ENCODE measurements at places on chromosomes 7 and 10.

- peak; percentile 86 for DNase-seq
Observed at GRCh38 chr10:89701242-89702120, at the start of gene KIF20B. Gene KIF20B, plus strand, starts transcription at chr10:89701590. Its CDS starts 3,705 bp downstream, at chr10:89705295.

DNA sequence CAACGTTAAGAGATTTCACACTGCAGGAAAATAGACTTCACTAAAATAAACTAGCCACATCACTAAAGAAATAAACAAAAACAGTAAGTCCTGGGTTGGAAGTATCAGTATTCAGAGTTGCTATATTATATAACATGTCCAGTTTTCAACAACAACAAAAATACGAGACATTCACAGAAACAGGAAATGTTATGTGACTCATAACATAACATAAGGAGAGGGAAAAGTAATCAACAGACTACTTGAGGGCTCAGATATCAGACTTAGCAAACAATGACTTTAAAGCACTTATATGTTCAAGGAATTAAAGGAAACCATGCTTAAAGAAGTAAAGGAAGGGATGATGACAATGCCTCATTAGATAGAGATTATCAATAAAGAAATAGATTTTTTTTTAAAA is 73.5 kb upstream of the MKLN1 start:
- no peak for DNase-seq

DNA sequence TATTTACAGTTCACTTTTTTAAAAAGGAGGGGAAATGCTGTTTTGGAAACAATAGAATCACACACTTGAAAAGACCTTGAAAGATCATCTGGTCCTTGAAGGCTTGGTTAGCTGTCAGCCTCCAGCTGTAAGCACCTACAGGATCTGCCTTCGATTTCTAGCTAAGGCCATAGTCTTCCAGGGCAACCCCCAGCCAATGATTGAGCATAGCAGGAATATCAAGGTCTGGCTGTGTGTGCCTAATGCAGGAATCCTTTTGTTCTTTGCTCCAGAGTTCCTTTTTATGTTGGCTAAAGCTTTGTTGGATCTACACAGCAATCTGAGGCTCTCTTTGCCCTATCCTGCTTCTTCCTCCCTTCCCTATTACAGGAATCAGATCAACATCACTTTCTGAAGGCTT is 5.2 kb upstream of the YAE1 start:
- DNase-seq: no peak

- DNase-seq: no peak
Observed at GRCh38 chr7:17063045-17063383, 181.2 kb upstream of the AGR3 start.

GRCh38 chr10:2963889-2964631 is 103.3 kb upstream of the PFKP start:
- DNase-seq: no peak

DNA sequence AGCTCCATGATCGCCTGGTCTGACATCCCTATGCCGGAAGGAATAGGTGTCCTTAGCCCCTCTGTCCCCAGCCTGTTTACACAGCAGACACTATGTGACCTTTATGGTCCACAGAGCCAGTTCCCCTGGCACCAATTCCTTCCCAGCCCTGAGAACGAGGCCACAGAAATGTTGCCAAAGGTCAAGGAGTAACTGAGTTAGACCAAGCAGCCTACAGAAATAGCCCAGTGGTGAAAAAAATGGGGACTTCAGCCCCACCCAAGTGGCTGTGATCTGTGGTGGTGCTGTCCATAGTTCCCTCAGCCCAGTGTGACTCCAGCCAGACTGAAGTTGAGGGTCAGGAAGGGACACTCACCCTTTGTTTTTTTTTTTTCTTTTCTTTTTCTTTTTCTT is 2.5 kb downstream of the PGAM2 start:
- DNase-seq: no peak

DNA sequence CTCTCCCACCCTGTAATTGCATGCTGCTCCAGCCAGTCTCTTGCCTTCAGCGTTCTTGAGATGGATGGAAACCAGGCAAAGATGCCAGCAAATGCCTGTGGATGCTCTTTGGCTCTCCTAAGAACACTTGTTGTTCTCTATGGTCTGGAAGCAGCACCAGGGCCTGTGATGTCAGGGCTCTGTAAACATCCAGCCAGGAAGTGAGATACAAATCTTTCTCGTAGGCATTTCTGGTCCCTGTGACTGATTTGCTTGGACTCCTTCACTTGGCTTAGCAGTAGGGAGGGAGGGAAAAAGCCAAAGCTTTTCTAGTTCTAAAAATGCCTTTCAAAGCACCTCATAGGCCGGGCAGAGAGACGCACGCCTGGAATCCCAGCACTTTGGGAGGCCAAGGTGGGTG is 201.3 kb downstream of the REEP3 start:
- no peak for DNase-seq

- no peak for DNase-seq
Observed at GRCh38 chr10:34507217-34507616, 307.9 kb downstream of the PARD3 start.

- no peak for DNase-seq
Observed at GRCh38 chr10:114301951-114302710, 63.1 kb downstream of the VWA2 start.

- no peak for DNase-seq
Observed at GRCh38 chr10:96285331-96285752, 14.0 kb upstream of the BLNK start.

DNA sequence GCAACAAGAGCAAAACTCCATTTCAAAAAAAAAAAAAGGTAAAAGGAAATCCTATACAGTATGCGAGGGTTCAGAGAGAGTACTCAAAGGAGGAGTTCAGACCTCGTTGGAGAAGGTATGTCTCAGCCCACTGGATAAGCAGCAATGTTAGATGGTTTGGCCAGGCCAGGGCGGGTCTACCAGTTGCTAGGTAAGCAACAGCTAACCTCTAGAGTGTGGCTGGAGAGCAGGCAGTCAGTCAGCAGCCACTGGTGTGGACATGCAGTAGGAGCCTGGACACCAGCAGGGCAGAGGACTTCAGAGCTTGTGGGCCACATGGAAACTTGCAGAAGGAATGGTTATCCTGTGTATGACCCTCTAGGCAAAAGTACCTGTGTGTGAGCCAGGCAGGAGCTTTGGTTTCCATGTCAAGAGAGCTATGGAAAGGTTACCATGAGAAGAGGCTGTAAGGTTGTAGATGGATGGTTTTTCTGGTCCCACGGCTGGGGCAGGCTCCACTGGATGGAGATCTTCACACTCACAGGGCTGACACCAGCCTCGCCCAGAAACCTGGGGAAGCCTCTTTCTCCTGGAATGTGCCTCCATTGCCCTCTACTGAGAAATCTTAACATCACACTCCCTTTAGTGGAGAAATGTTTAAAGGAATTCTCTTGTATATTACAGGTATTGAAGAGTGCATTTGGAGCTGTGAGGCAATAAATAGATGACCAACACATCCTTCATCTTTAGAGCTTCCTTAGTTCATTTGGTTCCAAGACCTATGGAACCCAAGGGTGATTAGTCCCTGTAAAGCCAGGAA is 63.6 kb downstream of the CCDC186 start:
- DNase-seq: no peak

GRCh38 chr7:2628130-2628482 is 3.7 kb upstream of the TTYH3 start:
- DNase-seq: no peak

- DNase-seq: no peak
Observed at GRCh38 chr10:60172363-60172990, 217.2 kb downstream of the ANK3 start.

DNA sequence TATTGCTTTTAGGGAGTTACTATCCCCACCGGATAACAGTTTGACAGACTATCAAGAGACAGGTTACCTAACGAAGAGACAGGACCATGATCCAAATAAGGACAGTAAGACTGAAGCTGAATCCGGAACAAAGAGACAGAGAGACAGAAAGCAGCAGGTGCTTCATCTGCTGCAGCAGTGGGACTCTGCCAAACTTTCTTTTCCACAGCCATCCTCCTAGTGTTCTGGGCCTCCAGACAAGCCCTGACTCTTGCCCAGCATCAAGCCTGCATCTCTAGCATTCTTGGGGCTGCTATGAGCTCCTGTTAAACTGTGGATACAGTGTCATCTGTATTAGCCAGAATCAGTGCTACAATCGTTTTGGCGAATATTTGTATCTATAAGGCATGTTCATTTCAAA is 761.7 kb downstream of the GRID1 start:
- no peak for DNase-seq

DNA sequence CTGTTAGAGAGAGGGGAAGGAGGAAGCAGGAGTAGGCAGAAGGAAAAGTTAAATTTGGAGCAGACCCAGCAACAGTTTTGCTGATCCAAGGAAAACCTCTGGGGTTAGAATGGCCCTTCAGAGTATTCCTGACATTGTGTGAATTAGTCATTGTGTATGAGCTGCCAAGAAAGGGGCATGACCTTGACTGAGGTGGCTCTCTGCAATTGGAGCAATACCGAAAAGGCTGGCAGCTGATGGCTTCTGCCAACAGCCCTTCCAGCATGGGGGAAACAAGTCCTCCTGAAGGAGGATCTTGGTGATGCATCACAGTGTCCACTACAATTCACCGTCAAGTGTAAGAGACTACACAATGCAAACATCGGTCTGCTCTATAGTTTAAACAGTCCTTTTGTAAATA is 20.6 kb upstream of the WASL start:
- no peak for DNase-seq

GRCh38 chr7:141161550-141162535 is 88.0 kb downstream of the TMEM178B start:
- DNase-seq: no peak

GRCh38 chr7:94307399-94308048 is 87.2 kb upstream of the COL1A2 start:
- no peak for DNase-seq

GRCh38 chr7:96126382-96126781 is 195.5 kb downstream of the SLC25A13 start:
- no peak for DNase-seq

DNA sequence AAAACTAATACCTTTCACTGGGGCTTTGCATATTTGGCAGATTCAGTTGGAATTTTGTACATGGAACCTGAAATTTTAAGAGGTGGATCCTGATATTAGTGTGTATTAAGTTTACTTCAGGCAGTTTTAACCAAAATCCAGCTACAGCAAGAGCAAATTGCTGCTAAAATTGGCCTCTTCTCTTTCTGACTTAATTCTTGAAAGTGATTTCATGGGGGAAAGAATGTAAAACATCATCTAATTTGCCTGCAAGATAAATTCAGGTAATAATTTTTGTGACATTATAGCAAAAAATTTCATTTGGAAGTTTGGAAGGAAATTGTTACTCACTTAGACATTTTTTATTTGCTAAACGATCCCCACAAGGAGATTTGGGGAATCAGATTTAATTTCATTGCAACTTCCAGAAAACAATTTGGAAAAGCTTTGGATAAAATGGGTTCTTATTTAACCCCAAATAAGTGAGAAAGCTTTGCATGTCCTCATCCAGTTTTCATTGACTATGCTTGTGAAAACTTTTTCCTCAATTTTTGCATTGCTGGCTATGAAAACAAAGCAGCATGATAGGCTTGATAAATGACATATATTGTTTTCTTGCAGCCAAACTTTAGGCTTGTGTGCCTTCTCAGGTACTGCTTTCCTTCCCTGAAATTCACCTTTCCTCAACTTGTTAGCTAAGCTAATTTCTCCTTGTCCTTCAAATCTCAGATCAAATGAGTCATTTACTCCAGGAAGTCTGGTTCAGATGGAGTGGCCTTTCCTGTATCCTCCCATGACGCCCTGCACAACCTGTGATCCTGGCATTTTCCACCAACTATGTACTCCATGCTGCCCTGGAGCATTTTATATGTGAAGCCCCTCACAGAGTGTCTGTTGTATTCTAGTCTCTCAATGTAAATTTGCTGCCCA is 27.4 kb upstream of the ZNF438 start:
- no peak for DNase-seq

GRCh38 chr7:85135977-85136376 is 50.9 kb downstream of the SEMA3D start:
- no peak for DNase-seq

- DNase-seq: no peak
Observed at GRCh38 chr7:104572554-104572953, 244.2 kb downstream of the LHFPL3 start.

GRCh38 chr10:113493195-113493594 is 59.7 kb upstream of the HABP2 start:
- no peak for DNase-seq

- no peak for DNase-seq
Observed at GRCh38 chr10:131398166-131398565, 86.6 kb upstream of the TCERG1L start.

GRCh38 chr10:99435986-99436638 is 5.7 kb upstream of the GOT1 start:
- DNase-seq: no peak

DNA sequence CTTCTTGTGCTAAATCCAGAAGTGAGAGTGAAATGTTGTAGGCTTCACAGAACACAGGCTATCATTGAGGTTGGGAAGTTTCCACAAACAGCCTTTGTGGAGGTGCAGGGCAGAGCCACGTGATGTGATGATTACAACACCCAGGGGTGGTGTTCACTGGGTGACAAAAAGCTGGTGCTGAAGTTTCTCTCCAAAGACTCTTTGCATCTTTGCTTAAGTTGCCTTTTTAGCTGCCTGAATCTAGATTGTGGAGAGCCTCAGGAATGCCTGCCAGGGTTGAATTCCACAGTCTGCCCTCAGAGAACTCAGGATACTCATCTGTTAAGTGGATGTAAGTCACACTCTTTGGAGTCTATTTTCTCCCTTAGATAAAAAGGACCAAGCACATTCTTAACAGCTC is 56.3 kb downstream of the PLXNA4 start:
- DNase-seq: no peak

GRCh38 chr10:43939389-43939938 is 290.8 kb upstream of the ZNF32 start:
- DNase-seq: no peak

DNA sequence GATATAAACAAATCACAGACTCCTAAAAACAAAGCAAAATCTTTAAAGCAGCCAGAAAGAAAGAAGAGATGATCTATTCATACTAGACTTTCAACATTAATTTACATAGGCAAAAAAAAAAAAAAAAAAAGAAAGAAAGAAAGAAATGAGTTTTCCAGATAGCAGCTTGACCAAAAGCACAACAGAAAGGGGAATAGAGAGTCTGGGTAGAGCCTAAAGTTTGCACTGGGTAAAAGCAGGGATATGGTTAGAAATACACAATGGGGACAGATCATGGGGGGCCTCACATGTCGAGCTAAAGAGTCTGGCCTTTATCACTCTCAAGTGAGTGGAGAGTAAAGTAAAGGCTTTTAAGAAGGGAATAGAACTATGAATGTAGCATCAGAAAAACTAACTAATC is 169.8 kb downstream of the SGMS1 start:
- no peak for DNase-seq

GRCh38 chr7:106774213-106774767 is 90.8 kb upstream of the PIK3CG start:
- DNase-seq: no peak

- DNase-seq: no peak
Observed at GRCh38 chr7:41292487-41292886, 410.4 kb downstream of the INHBA start.

DNA sequence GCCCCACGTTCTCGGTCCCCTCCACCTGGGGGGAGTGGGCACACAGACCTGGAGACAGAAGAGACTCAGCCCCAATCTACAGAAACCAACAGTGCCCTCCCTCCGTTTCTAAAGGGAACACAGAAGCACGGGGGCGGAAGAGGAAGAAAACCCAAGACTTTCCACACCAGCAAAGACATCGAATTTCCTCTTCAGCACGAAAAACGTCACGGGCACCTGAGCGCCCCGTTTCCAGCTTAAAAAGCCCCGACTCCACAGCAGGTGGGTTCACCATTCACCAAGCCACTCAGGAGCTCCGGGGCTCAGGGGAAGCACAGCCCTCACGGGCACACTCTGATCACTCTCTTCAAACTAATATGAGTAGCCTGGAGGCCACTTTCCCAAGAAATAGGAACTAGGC is 19.6 kb downstream of the NUDT1 start:
- DNase-seq: no peak

GRCh38 chr10:129394518-129395328 is 72.3 kb upstream of the MGMT start:
- no peak for DNase-seq
